Fibroblast of villous mesenchyme (primary cell): ENCODE measurements at places on chromosomes 7 and 10. TPM values are rescaled to one million over a fixed set of nuclear protein-coding genes. Genes with fewer than 3 reads are reported as not detected.

GRCh38 chr10:112280205-112280921 lies 2.8 kb upstream of the TECTB start:
- no peak for DNase-seq

DNA sequence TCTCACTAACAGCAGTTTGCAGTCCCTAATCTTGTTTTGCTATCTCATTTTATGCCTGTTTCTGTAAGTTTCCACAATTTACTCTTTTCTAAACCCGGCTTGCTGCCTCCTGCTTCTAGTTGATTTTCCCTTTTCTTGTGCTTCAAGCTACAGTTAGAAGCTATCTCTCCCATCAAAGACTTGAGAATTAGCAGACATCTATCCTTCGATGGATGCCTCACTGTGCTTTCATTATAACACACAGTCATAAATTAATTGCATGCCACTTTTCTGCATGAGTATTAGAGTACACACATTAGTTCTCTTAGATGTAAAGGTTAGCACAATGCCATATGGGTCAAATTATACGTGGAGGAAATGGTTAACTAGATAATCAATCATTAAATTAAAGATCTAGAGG lies 48.7 kb downstream of the SEMA3A start:
- peak; percentile 24 for DNase-seq

GRCh38 chr10:124242365-124242764 lies 149.0 kb upstream of the CHST15 start:
- DNase-seq, result no peak

The OPN1SW gene
- total RNA-seq, result not detected in 2 replicates

The PNLIPRP2 gene
- not detected in 2 replicates for total RNA-seq

DNA sequence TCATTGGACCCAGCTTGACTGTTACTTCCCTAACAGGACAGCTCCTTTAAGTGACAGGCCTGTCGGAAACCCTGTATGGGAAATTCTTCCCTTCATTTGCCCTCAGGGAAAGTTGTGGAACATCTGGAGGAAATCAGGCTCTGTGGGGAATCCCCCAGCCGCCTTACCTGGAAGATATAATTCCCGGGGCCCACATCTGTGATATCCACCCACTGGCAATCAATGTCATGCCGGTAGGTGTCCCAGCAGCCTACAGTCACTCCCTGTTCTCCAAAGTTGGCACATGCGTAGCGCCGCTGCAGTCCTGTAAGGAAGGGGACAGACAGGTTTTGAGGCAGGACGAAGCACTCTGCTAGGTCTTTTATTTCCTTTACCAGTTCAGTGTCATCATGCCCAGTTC lies 16.6 kb downstream of the LOXL4 start:
- DNase-seq, result no peak

GRCh38 chr7:159151231-159151630 lies 6.6 kb upstream of the VIPR2 start:
- no peak for DNase-seq

- no peak for DNase-seq
These were observed 75.9 kb downstream of the ELMO1 start for GRCh38 chr7:37372750-37373149.

DNA sequence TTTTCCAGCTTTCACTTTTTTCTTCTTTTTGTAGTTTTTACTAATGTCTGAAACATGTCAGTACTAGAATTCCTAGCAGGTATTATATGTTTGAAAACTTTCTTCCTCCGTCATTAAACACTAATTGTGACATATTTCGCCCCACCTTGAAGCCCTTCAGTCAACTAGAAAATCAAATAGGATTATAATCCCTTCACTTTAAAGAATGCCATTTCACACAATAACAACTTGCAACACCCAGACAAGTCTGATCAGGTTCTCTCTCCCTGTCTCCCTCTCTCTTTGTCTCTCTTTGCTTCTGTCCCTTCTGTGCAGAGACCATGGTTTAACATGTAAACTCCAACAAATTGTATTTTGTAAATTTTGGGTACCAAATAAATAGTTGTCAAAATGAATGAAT lies 373.5 kb downstream of the SEMA3D start:
- DNase-seq, result no peak

GRCh38 chr10:125985557-125986240 lies 89.3 kb downstream of the FANK1 start:
- no peak for DNase-seq

DNA sequence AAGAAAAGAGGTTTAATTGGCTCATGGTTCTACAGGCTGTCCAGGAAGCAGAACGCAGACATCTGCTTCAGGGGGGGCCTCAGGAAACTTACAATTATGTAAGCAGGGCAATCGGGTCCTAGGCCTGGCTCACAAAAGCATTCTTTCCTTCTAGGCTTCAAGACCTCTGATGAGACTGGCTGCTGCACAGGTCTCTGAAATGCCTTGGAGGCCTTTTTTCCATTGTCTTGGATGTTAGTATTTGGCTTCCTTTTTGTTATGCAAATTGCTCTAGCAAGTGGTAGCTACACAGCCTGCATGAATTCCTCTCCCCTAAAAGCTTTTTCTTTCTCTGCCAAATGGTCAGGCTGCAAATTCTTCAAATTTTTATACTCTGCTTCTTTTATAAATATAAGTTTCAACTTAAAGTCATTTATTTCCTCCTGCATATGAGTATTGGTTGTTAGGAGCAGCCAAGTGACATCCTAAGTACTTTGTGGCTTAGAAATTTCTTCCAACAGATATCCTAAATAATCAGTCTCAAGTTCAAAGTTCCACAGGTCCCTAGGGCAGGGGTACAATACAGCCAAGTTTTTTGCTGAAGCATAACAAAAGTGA lies 83.1 kb upstream of the SEMA3A start:
- no peak for DNase-seq

The FAM25A gene
- not detected in 2 replicates for total RNA-seq

GRCh38 chr7:19102884-19103283 lies 14.6 kb downstream of the TWIST1 start:
- DNase-seq, result no peak

The NPSR1 gene
- not detected in 2 replicates for total RNA-seq

DNA sequence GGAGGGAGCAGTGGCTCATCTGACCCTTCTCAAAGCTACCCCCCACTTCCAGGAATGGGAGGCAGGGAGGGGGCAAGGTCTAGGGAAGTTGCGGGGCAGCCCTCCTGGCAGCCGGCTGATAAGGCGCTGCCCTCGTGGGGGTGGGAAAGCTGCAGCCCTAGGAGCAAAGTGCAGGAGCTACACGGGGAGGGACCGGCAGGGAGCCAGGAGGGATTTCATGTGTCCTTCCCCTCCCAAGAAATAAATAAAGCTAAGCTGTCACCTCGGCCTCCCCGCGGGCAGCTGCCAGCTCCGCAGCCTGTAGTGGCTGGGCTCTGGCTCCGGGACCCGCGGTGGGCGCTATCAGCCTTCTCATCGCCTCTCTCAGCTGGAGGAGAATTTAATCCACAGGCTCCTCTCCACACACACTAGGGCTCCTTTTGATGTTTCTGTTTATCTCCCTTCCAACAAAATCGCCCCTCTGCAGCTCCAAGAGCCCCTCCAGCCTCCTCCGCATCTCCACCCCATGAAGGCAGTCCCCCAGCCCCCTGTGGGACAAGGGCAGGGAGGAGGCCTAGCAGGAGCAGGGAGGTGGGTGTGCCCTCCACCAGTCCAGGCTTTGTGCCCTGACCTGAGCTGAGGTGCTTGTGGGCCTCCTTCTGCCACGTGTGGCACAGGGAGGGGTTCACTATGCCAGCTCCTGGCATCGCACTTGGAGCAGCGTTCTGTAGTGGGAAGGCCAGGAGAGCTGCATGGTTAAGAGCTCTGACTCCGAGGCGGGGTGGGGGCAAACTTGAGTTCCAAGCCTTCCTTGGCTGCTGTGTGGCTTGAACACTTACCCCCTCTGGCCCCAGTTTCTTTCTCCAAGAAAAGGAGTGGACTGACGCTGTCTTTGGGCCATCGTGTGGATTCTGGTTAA lies 80.5 kb downstream of the C10orf105 start:
- DNase-seq, result no peak

DNA sequence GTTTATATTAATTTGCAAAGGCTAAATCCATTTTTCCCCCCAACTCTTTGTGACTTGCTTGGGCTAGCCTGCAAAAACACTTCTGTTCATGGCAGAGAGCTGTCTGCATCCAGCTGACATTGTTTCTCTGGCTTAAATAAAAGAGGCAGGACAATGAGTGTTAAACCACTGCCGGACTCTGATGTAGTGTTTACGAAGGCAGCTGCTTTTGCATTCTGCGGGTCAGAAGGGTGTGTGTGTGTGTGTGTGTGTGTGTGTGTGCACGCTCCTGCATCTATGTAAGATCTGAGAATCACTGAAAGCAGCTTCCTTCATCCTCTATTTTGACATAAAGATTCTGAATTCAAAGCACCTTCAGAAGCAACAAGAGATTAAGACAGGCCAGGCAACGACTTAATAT lies 28.3 kb downstream of the NRP1 start:
- DNase-seq, result peak; percentile 71

The GTF2IRD1 gene
- total RNA-seq, result 13.4 and 17.1 TPM in 2 replicates

DNA sequence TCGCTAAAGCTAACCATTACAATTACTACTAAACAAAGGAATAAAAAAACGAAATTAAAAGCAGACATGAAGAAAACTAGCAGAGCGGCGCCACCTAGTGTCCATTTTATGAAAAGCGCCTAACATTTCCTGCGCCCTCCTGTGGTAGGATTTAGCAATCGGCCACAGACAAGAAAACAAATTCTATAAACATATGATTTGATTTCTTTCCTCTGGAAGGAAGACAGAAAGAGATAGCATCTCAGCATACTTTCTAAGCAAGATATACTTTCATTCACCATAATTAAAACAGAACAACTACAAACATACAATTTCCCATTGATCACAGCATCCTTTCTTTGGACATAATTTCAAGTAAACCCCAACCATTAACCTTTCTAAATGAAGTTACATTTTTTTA lies 337.7 kb upstream of the NPVF start:
- peak; percentile 81 for DNase-seq

The RET gene
- total RNA-seq, result 0.43 and 1.3 TPM in 2 replicates

DNA sequence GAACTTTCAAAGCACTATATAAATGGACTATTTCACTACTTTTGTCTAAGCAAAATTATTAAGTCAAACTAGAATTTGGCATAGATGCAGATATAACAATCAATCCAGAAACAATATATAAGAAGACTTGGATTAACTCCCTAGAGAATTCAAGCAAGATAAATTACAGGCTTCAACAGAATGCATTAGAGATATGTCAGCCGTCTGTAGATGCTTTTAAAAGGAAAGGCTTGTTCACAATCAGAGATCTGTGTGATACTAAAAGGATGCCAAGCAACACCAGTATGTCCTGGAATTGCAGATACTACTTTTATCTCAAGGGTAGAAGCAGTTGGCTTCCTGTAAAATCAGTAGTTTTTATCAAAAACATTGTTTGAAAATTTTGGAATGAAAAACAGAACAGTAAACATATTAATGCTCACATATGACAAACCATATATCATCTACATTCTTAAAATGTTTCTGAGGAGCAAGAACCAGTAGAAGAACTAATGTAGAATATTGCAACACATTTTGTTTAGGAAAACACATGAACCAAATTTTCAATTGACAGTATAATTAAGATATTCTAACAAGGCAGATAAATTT lies 947.9 kb upstream of the LRRN3 start:
- DNase-seq, result no peak

GRCh38 chr10:20995123-20995987 lies 98.2 kb upstream of the NEBL start:
- no peak for DNase-seq

- no peak for DNase-seq
These were observed 95.6 kb downstream of the ST7 start for GRCh38 chr7:117048882-117049281.
